HS-5 (cell line): ENCODE measurements at places on chromosomes 3 and 15.

GRCh38 chr3:161866176-161866575 lies 369.6 kb downstream of the OTOL1 start:
- DNase-seq: no peak

GRCh38 chr3:152200476-152201420 lies 68.0 kb upstream of the MBNL1 start:
- DNase-seq: no peak

DNA sequence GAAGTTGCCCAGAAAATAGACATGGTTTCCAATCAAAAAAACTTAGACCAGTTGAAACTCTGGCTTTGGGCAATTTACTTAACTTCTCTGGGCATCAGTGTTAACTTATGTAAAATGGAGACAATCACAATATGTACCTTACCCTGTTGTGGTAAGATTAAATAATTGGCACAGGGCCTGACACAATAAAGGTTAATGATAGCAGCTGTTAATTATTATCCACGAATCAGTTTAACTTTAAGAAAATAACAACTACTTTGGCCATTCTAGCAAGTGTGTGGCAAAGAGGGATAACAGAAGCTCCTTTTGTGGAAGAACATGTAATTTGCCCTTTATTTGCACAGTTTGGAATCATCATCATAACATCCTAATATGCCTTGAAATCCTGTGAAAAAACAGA lies 787.6 kb downstream of the FHIT start:
- DNase-seq: no peak

- no peak for DNase-seq
Measured at GRCh38 chr15:71730277-71731144, 79.8 kb upstream of the NR2E3 start.

DNA sequence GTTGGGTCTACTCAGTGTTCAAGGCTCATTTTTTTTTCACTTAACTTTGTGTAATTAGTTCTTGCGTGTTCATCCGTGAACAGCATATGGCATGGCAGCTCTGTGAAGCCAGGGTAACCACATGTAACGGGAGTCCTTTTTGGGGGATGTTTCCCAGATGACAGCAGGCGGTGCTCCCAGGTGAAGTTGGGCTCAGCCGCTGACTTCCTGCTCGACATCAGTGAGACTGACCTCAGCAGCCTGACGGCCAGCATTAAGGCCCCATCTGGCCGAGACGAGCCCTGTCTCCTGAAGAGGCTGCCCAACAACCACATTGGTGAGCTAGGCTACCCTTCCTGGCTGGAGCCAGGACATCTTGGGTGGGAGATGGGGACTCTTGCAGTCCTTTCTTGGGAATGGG lies 62.7 kb downstream of the DNASE1L3 start:
- DNase-seq: no peak

GRCh38 chr15:38072348-38073177 lies 138.1 kb downstream of the TMCO5A start:
- no peak for DNase-seq

- DNase-seq: no peak
Measured at GRCh38 chr3:194573680-194574437, 59.4 kb downstream of the TMEM44 start.

DNA sequence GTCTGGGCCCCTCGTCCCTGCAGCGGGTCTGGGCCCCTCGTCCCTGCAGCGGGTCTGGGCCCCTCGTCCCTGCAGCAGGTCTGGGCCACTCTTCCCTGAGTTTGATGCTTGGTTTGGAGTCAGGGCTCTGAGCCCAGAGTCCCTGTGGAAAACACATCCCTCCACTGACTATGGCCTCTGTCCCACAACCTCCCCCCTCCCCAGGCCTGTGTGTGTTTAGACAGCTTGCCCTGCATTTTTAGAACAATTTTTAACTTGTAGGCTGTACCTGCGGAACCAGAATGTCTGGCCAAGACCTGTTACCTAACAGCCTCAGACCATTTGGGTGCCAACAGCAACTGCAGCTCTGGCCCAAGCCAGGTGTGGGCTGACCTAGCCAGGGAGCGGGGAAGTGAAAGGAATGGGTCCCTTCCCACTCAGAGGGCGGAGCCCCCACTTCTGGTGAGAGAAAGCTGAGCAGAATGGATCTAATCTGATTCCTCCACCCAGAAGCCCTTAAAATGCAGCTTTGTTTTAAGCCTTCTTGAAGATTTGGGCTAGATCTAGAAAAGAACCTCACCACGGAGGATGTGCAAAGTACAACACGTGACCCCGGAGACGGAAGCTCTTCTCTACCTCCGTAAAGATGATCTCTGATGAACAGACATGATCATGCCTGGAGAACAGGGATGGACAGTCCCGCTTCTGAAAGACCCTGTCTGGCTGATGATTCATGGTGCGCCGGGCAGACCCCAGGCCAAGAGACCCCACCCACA lies 60.5 kb upstream of the TFRC start:
- no peak for DNase-seq

DNA sequence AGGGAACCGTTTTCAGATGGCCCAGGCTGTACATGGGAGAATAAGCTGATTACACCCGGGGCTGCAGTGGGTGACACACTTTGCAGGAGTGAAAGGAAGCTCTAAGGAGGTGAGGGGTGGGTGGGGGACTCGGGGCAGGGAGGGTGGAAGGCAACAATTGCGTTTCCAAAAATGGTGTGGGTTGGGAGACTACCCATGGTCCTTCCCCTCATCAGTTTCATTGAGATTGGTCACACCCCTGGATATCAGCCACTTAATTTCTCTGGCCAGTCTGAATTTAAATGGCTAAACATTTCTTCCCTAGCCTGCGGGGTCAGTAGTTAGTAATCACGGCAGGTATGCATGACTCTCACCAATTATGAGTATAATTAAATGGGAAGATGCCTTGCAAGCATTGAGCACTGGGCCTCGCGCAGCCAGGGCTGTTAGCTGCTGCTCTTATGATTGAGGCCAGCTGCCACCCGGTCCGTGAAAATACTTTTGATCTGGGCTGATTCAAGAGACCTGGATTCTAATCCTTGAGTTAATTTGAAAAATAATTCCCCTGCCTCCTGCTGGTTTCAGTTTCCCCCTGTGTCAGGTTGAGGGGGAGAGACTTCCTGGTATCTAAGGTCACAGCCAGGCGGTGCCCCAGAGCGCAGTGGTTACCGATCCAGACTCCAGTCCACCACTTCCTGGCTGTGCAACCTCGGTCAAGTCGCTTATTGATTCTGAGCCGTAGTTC lies 23.3 kb downstream of the SLC6A6 start:
- no peak for DNase-seq

GRCh38 chr3:138078901-138079344 lies 36.5 kb downstream of the DZIP1L start:
- DNase-seq: peak; percentile 95

- no peak for DNase-seq
Measured at GRCh38 chr15:70763950-70764730, 782 bp upstream of the UACA start.

GRCh38 chr15:25339431-25339830 lies 99.4 kb downstream of the UBE3A start:
- DNase-seq: no peak

GRCh38 chr3:12392101-12392878 lies 92.0 kb upstream of the TSEN2 start:
- DNase-seq: no peak

- no peak for DNase-seq
Measured at GRCh38 chr3:65343736-65344135, 655.9 kb upstream of the ADAMTS9 start.

DNA sequence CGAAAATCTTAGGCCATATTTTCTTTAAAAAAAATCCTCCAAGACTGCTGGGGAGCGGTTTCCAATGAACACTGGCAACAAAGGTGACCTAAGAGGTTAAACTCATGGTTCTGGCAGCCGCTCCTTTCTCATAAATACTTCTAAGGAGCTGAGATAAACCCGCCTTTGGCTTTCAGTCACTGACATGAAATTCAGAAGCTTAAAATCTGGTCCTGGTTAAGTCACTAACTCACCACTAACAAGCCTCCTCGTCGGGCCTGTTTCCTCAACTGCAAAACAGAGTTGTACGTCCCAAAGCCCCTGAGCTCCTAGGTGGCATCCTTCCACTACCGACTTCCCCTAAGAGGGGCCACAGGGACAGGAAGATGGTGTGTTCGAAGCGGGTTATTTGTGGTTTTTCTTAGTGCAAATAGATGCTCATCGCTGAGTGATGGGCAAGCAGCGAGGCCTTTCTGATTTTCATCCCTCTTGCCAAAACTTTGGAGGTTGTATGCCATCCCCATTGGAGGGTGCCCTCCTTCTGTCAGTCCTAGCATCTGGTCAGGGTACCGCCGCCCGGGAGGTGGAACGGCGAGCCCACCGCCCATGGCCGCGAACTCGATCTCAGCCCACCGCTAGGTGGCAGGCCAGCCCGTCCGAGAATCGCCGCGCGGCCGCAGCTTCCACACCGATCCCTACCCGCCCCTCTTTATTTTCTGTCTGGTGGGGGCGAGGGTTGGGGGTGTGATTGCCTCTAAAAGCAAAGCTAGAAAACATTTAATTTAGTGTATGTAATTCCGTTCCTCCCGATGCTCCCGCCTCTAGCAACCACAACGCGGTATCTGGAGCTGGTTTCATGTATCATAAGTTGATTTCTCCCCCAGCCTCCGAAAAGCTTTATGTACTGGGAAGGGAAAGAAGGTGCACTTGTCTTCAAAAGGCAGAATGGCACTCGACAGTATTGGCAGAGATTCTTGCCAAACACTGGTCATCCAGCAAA lies 4.6 kb downstream of the BCL6 start:
- DNase-seq: no peak

- no peak for DNase-seq
Measured at GRCh38 chr3:18426597-18427193, 1.6 kb upstream of the SATB1 start.

DNA sequence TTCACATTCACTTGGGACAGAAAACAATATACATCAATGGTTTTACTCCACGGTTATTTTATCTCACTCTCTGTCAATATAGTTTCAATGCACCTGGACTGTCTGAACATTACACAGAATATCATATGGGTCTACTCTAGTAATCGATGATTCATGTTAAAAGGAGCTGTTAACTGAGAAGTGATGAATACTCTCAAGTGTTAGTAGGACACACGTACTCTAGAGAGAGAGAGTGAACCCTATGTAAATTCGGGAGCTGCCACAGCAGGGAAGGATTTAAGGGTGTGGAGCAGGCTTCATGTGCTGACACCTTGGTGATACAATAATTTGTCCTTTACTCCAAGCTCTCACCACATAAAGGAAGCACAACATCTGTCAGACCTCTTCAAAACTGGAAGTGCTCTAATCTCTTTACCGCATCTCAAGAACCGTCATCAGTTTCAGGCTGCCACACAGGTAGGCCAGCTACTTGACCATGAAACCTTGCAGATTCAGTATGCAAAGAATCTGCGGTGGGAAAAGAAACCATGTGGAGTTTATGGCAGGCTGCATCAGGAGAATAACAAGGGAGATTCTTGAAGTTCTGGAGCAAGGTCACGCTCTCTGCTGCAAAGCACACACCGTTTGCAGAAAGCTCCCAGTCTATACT lies 199.2 kb upstream of the TMC3 start:
- DNase-seq: no peak

- no peak for DNase-seq
Measured at GRCh38 chr3:141414800-141415462, 46.6 kb downstream of the ZBTB38 start.

DNA sequence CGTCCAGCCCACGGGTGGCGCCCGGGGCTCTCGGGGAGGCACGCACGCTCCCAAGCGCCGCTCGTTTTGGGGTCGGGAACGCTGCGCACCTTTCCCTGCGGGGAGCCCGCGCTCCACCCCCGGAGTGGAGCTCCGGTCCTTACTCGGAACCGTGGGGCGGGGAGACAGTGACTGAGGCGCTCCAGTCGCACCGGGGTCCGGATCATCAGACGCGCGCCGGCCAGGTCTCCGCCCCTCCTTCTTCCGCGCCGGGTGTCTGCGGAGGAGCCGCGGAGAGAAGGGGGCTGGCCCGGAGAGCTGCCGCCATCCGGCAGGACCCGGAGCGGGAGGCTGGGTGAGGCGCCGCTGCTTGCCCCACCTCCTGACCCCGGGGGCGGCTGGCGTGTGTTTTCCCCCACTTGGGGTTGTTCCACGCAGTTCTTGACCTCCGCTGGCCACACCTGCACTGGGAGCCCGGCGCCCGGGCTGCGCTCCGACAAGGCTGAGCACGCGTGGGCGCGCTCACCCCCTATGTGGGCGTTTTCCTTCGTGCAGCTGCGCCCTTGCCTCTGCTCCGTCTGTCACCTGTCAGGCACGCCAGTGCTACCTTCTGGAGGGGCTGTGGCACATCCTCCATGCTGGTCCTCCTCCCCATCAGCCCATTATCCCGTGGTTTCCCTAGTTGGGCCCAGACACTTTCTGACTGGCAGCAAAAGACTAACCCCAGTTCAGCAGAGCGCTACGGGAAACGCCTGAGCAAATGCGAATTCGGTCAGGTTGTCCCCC lies at the start of gene MCF2L2:
TSS of gene MCF2L2 (minus strand) at position 173 of the 765 bp plus-strand sequence. CDS start 642 bp downstream, outside the sequence.
- no peak for DNase-seq

- no peak for DNase-seq
Measured at GRCh38 chr15:58453931-58454793, 22.4 kb downstream of the LIPC start.

DNA sequence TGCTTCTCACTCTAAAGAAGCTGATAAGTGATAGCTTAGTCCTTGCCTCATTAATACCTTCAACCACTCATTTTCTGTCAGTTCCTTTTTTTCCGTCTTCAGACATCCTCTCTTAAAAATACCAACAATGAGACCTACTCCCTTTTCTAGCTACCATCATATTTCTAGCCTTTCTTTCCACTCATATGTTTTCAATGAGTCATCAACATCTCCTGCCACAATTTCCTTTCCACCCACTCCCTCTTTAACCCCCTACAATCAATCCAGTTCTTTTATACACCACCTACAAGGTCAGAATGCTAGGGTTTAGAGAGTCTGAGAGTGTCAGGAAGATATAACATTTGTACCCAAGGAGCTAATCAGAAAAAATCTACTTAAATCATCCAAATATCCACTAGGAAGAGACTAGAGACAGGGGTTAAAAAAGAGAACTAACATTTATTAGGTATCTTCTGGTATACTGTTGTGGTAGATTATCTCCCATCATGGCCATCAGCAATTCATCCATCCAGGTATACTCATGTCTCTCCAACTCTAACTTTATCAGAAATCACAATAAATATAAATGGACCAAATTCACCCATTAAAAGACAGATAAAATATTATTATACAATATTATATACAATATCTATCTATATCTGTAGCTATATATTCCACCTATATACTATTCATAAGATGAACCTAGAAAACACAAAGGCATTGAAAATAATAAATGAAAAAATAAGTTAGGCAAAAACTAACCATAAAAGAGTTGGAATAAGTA lies 42.5 kb downstream of the MYLK start:
- no peak for DNase-seq

DNA sequence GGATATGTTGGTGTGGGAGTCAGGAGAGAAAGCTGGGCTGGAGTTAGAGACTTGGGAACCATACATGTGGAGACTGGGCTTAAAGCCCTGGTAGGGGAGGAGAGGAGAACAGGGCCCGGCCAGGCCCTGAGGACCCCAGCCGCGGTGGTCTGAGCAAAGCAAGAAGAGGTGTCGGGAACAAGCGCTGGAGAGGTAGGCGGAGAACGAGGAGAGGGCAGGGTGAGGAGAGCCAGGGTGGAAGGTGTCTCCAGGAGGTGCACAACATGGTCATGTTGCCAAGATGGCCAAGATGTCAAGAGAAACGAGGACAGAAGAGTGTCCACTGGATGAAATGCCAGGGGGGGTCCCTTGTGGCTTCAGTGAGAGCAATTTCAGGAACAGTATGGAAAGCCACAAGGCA lies 5.5 kb downstream of the CHAC1 start:
- DNase-seq: no peak

GRCh38 chr3:427128-427527 lies 230.6 kb downstream of the CHL1 start:
- DNase-seq: no peak
